ENCODE measurements at places on chromosomes 1 and 21.
A peak's percentile ranks its signal among the peaks of the same experiment; 100 is the strongest.

DNA sequence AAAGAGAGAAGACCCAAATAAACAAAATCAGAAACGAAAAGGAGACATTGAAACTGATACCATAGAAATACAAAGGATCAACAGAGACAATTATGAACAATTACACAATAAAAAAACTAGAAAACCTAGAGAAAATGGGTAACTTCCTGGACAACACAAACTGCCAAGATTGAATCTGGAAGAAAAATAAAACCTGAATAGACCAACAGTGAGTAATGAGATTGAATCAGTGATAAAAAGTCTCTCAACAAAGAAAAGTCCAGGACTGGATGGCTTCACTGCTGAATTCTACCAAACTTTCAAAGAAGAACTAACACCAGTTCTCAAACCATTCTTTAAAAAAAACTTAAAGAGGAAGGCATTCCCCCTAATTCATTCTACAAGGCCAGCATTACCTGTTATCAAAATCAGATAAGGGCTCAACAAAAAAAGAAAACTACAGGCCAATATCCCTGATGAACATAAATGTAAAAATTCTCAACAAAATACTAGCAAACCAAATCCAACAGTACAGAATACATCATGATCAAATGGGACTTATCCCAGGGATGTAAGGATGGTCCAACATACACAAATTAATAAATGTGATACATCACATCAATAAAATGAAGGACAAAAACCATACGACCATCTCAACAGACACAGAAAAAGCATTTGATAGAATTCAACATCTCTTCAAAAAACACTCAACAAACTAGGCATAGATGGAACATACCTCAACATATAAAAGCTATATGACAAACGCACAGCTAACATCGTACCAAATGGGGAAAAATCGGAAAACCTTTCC, 119.9 kb downstream of the ACBD6 start:
- DNase-seq: no peak

DNA sequence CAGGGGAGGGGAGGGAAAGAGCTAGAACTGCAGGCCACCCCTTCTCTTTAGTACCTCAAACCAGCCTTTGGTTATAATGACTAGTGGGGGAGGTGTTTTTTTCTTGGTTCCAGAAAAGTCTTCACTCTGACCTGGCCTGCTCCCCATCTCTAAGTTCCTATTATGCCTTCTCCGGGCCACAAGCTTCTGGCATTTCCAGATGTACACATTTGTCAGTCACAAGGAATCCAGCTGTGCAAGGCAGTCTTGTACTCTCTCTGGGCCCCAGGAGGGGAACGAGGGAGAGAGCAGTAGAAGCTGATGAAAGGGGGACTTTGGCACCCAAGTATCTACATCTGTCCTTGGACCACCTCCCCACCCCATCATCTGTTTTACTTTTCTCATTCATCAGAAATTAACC, 2.7 kb upstream of the FALEC start:
- DNase-seq: no peak

- DNase-seq: peak; percentile 88
These were observed 138.4 kb downstream of the PLXNA2 start for GRCh38 chr1:208105756-208106155.

- DNase-seq: no peak
These were observed 25.5 kb downstream of the CCDC18 start for GRCh38 chr1:93205892-93206566.

GRCh38 chr1:161137881-161138280, 5.4 kb upstream of the DEDD start:
- no peak for DNase-seq

DNA sequence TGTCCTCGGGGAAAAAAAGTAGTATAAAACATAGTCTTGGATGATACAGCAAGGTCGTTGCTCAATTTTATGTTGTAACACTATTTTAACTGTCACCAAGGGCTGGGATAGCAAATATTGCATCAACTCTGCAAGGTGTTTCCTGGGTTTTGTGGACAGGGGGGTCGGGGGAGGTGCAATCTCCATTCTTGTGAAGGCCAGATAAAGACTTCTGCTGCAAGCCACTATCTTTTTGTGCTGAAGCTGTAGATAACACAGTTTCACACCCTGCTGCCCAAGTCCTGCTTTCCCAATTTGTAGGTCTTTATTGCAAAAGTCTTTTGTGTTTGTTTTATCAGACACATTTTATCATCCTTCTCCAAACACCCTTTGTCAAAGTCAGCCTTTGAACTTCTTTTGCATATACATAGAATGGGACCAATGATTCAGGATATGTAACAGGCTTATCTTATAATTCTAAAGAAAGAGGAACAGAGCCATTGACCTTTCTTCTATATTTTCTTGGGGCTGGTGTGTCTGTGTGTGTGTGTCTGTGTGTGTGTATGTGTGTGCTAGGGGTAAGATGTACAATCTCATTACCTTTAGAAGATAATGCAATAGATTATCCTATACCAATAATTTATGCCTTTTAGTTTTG, 140.6 kb downstream of the RUNX1 start:
- DNase-seq: no peak

Measured in COLO829 (cell line).